ENCODE measurements at places on chromosomes 2 and 18.

GRCh38 chr2:219172231-219173154 lies 2.7 kb upstream of the SLC23A3 start:
- DNase-seq, result no peak

DNA sequence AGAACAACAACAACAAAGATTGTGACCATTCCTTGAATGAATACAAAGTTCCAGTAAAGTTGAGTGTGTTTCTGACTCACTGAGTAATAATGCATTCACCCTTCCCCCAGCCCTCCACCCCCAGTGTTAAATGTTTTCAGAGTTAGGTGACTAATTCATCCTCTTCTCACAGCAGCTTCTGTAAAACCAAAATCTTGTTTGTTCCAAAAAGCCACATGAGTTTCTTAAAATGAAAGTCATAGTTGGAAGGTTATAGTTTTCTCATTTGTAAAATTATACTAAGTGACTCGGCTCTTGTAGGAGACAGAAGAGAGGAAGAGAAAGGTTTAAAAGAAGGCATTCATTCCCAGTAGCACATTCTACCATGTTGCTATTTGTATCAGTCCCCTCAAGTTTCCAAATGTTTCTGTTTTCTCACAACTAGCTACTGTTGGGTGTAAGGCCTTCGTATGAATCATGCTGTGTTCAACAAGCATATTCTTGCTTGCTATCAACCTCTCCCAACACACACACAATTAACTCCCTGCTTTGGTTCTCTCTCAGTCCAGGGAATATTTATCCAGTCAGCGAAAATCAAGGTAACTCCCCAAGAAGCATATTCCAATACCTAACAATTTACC lies 75.3 kb downstream of the MBD2 start:
- peak; percentile 48 for DNase-seq

DNA sequence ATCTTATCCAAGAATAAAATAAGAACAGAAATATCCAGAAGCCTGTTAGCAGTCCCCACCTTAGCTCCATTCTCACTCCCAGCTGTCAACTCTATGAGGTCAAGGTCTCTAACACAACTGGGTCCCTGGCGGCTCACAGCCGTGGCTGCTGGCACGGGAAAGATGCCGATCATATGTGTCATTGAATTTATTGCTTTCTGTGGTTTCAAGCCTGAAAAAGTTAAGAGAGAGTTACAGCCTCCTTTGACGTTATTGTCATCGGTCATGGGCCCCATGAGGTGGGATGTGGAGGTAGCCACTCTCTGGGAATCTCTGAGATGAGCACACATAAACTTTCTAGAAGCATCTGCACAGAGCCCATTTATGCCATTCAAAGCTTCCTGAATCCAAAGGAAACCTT lies 28.7 kb upstream of the CABLES1 start:
- peak; percentile 80 for DNase-seq

DNA sequence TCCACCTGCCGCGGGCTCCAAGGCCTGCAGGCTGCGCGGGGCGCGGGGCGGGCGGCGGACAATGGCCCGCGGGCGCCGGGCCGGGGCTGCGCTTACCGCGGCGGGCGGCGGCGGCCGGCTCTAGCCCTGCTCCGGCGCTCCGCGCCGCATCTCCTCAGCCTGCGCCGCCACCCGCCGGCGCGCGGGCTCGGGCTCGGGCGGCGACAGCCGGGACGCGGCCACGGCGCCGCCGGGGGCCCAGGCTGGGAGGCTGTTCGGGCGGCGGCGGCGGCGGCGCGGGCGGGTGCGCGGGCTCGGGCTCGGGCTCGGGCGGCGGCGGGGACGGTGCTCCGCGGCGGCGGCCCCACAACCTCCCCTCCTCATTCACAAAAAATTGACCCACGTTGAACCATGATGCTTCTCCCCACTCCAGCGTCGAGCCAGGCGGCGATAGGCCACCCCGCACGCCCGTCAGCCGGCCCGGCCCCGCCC lies at the start of gene HDAC4:
TSS of gene HDAC4 (minus strand) at position 425 of the 471 bp plus-strand sequence. CDS start 48,321 bp downstream, outside the sequence.
- DNase-seq, result no peak

GRCh38 chr2:229952256-229952835 lies 30.0 kb downstream of the FBXO36 start:
- DNase-seq, result no peak

- DNase-seq, result no peak
Measured at GRCh38 chr18:3441290-3441689, 8.7 kb upstream of the TGIF1 start.
